ENCODE measurements at places on chromosomes 3 and 15.

GRCh38 chr3:58116161-58116955 lies 94.4 kb downstream of the DNASE1L3 start:
- no peak for DNase-seq

- DNase-seq, result no peak
These were observed 12.5 kb upstream of the RPP14 start for GRCh38 chr3:58293516-58293915.

DNA sequence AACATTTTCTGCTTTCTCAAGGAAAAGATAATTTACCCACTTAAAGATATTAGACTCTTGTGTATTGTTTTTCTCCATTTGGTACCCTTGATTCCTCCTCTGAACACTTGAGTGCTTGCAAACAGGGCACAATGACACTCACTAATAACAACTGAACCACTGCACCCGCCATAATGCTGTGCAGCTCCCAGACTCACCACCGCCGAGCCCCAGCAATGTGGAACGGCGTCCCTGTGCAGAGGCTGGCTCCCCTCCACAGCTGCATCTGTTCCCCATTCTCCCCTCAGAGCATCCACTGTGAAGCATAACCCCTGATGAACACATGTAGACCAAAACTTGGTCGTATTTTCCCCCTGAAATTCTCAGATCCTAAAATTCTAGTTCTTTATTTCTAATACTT lies 276.2 kb upstream of the PLSCR5 start:
- no peak for DNase-seq

- DNase-seq, result no peak
These were observed 41.9 kb downstream of the ARRDC4 start for GRCh38 chr15:98002419-98002818.

- DNase-seq, result no peak
These were observed 221.1 kb downstream of the MAGI1 start for GRCh38 chr3:65817553-65818126.

DNA sequence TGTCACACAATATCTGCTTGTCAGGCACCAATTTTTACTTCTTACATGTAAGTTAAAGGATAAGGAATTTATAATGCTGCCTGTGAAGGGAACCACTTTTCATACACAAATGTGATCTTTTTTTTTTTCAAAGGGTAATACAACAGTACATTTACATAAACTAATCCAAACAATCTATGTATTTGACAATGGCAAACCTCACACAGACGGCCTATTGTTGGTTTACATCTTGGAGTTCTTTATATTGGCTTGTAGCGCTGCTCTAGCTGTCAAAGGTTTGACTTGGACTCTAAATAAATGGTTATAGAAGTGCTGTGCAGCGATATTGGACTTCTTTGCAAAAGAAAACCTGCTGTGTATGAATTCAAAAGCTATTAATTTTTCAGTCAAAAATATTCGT lies 598.0 kb downstream of the FOXP1 start:
- DNase-seq, result no peak

Measured in D341Med (cell line).